NCI-H226 (cell line): ENCODE measurements at places on chromosomes 5 and 9.

DNA sequence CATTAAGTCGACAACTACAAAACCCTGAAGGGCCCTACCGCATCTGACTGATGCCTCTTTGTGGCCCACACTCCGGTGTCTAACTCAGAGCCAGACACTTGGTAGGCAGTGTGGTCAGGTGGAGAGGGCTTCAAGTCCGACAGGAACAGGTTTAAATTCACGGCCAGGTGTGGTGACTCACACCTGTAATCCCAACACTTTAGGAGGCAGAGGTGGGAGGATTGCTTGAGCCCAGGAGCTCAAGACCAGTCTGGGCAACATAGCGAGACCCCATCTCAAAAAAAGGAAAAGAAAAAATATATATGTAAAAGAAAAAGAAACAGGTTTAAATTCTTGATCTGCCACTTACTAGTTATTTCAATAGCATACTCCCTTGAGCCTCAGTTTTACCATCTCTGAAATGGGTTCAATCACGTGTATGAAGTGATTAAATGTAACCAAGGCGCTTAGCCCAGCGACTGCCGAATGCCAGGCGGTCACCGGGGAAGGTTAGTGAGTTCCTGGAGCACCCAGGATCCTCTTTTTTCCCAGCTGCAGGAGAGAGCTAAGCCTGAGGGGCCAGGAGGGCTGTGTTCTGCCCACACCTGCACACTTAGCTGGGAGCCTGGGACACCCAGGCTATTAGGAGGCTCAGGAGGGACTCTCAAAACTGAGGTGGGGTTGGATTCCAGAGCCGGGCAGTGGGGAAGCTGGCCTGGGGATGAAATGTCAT, 943 bp downstream of the CLTB start:
- DNase-seq: no peak

- DNase-seq: no peak
Observed at GRCh38 chr5:35694481-35694880, 76.8 kb downstream of the SPEF2 start.

DNA sequence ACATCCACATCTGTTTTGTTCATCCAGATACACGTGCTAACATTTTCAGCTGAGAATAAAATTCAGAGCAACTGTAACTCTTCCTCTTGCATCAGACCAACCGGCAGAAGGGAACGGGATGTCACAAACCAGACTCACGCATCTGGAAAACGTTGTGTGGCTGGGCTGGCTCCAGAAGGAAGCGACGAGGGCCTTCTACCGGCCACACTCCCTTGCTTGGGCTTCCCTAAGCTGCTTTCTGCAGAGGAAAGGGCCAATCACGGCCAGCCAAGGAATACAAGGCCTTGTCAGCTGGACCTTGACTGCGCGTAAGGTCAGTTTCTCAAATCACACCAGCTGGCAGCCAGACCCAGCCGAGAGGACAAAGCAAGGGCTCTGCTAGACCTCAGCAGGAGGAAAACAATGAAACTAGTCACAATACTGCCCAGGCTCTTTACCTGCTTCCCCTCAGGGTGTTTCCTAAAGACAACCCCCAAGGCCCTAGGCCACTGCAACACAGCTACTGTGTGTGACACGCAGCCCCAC, 106.1 kb downstream of the THBS4 start:
- DNase-seq: no peak

GRCh38 chr9:80125731-80126264, 554.0 kb downstream of the TLE4 start:
- no peak for DNase-seq

DNA sequence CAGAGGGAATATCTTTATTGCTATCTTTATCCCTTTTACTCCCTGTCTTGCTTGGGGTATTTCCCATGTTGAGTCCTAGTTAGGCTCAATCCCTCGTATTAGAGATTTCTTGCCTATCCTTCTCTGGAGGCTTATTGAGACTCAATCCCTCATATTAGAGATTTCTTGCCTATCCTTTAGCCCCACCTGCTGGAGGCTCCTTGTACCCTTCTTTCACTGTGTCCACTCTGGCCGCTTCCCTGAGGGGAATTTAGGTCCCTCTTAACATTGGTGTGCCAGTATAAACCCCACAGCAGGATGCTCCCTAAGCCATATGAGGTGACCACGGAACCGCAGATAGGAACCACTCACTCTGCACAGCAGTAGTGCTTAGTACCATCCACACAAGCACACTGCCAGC, 110.7 kb upstream of the MAMDC2 start:
- no peak for DNase-seq

DNA sequence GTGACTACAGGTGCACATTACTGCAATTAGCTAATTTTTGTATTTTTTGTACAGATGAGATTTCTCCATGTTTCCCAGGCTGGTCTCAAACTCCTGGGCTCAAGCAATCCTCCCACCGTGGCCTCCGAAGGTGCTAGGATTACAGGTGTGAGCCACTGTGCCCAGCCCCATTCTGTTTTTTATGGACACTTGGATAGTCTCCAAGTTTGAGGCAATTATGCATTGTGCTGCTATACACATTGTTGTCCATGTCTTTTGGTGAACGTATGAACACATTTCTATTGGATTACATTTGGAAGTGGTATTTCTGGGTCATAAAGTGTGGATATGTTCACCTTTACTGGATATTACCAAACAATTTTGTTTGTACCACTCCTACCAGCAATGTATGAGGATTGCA, 22.4 kb upstream of the PLPP1 start:
- no peak for DNase-seq

GRCh38 chr9:91212596-91213243, 149.0 kb downstream of the AUH start:
- no peak for DNase-seq

GRCh38 chr5:15594977-15595568, 95.1 kb downstream of the FBXL7 start:
- no peak for DNase-seq

DNA sequence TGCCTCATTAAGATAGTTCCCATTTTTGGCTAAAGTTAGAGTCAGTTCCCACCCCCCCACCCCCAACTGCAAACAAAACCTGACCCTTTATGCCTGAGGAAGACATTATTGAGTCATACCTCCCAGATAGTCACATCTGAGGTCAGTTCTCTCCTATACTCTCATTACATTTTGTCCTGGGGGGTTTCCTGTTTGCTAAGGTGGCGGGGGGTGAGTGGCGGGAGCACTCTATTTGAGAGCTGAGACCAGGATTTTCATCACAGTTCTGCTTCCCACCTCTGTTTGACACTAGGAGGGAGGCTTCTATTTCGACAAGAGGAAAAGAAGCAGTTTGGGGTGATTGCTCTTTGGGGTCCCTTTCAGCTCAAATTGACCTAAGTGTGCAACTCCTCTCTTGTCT, 59.4 kb upstream of the ICE1 start:
- DNase-seq: no peak

- DNase-seq: no peak
Observed at GRCh38 chr5:28156981-28157380, 1118.6 kb upstream of the CDH9 start.
